Naive thymus-derived CD4-positive, alpha-beta T cell (primary cell): ENCODE measurements at places on chromosomes 6 and 20.

GRCh38 chr6:42915732-42916131 is at the start of gene PTCRA:
Gene PTCRA (plus strand): TSS chr6:42916053. CDS start chr6:42916070, 17 bp downstream.
- no peak for DNase-seq

DNA sequence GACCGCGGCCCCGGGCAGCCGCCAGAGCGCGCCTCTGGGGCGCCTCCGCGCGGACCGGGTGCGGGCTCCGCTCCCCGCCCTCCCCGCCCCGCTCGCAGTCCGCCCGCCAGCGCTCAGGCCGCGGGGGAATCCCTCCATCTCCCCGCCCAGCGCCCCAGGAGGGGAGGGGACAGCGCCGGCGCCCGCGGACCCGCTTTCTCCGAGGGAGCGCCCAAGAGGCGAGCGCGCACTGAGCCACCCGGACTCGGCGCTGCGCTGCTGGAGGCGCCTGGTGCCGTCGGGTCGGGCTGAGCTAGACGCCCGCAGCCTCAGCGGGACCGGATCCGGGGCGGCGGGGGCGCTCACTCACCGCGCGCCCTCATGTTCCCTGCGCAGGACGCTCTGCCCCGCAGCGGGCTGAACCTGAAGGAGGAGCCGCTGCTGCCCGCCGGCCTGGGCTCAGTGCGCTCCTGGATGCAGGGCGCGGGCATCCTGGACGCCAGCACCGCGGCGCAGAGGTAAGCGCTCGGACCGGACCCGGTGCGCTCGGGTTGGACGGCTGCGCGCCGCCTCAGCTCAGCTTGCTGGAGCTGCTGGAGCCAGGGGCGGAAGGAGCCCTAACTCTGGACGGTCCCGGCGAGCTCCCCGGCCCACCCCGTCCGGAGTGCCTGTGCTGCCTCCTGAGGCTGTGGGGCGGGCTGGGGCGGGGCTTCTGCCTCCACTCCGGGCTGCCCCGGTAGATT is 867 bp downstream of the EBF4 start:
- DNase-seq: peak; percentile 54

DNA sequence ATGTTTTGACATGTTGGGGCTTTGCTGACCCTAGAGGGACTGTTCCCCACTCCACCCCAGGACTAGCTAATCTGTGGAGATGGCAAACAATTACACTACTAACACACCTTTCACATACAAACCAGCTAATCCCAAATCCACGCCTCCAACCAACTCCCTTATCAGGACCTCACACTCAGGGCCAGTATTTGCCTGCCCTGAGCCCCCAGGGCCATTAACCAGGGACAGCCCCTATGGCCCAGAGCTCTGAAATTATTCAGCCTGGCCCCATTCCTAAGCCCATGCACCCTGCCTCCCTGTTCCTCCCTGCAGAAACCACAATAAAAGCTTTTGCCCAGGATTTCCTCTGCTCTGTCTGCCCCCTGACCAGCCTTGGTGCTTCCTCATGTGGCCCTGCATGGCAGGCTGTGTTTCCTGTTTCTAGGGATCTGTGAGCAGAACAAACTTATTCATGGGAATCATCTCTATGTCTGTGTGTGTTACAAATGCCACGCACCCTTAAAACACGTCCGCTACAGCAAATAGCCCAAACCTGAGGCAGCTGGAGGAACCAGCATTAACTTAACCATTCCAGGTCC is 121.2 kb downstream of the PXDC1 start:
- no peak for DNase-seq

DNA sequence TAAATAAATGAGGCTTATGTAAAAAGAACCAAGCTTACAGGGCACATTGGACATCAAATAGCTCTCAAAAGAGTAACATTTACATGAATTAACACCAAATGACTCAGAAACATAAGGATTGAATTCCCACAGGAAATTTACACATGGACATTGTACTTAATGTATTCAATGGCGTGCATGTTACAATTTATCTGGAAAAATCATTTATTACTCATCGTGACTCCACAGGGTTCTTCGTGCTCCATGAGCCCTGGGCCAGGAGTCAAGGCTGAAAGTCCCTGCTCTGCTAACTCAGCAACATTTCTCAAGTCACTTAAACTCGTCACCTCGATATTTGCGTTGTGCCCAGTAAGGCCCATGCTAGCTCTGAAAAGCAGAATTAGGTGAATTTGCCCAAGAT is 158.5 kb downstream of the PHACTR1 start:
- DNase-seq: no peak

- no peak for DNase-seq
Observed at GRCh38 chr6:54315656-54316055, 7.4 kb downstream of the TINAG start.

- no peak for DNase-seq
Observed at GRCh38 chr20:34472246-34472925, 43.8 kb upstream of the DYNLRB1 start.

DNA sequence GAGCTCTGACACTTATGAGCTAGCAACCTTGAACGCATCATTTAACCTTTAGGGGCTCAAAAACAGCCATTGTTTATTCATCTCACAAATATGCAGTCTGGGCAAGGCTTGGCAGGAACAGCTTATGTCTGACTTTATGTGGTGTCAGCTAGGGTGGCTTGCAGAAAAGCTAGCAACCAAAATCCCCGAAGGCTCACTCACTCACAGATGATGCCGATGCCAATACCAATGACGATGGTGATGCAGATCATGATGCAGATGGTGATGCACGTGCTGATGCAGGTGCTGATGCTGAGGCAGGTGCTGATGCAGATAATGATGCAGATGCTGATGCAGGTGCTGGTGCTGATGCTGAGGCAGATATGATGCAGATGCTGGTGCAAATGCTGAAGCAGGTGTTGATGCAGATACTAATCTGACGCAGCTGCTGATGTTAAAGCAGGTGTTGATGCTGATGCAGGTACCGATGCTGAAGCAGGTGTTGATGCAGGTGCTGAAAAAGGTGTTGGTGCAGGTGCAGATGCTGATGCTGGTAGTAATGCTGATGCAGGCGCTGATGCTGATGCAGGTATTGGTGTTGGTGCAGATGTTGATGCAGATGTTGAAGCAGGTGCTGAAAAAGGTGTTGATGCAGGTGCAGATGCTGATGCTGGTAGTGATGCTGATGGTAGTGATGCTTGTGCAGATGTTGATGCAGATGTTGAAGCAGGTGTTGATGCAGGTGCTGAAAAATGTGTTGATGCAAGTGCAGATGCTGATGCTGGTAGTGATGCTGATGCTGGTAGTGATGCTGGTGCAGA is 195.6 kb downstream of the NFATC2 start:
- no peak for DNase-seq

DNA sequence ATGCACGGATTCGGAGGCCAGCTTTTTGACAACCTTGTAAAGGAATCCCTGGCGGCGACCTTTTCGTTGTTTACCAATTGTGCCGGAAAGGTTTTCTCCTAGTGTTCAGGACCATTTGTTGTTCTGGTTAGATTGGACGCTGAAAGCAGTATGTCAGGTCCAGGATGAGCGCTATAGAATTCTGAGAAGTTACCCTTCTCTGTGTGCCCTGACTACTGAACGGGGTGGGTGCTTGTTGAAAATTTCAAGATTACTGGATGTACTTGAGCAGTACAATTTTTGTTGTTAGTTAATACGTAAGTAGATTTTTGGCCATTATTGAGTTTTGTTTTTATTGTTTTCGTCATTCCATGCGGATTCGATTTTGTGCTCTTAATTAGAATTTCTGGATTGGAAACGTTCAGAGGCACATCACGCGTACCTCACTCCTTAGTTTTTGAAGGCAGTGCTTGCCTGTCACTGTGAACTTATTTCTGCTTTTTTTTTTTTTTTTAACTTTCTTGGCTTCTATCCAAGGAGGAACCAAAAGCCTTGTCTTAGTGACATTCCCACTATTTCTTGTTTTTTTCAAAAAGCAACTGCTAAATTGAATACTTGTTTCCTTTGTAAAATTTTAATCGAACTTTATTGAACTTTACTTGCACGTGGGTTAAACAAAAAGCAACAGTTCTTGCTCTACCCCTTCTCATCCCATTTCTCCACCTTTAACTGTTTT is 898 bp downstream of the XRN2 start:
- no peak for DNase-seq

- no peak for DNase-seq
Observed at GRCh38 chr20:33655164-33655563, 7.0 kb upstream of the C20orf144 start.

GRCh38 chr20:23566199-23566932 is 1.9 kb downstream of the CST9L start:
- DNase-seq: no peak

GRCh38 chr20:62711703-62712101 is 3.1 kb downstream of the NTSR1 start:
- DNase-seq: no peak

GRCh38 chr6:49698478-49698877 is 14.9 kb downstream of the CRISP2 start:
- DNase-seq: no peak

GRCh38 chr6:14440215-14440910 is 322.8 kb downstream of the CD83 start:
- DNase-seq: no peak

- no peak for DNase-seq
Observed at GRCh38 chr20:50387996-50388332, 122.2 kb upstream of the PTPN1 start.

GRCh38 chr6:7684843-7685242 is 41.1 kb upstream of the BMP6 start:
- DNase-seq: no peak

DNA sequence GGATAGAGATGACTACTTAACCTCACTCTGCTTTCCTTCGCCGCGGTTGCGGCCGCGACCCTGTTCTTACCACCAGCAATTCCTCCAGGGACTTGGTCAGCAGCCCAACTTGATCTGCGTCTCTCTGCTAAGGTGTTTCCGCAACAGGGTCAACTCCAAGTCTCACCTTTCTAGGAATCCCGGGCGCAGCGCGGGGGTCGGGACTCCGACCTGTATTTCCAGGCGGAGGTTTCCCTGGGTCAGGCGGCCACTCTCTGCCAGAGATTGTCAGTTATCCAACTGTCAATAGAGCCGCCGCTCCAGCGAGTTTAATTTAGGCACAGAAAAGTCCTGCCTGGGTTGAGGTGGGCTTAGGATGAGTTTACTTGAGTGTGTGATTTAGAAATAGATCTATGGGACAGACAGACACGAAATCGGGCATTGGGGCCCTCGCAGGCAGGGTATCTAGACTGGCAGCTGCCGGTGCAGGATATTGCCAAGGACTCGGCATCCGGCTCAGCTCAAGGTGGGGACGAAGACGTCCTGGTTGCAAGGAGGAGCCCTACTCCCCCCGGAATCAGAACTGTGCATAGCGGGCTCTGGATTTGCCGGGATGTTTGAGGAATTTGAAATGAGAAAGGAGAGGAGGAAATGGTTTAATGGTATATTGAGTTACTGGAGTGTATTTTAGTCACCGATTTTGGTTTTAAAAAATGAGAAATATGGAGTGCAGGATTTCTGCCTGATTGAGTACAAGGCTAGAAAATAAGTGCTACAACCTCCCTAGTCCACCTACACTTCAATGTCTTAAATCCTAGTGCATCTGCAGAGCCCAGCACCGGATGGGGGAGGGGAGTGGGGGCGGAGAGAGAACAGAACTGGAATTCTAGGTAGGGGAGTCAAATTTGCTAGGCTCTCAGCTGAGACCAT is 23.7 kb downstream of the POM121L2 start:
- no peak for DNase-seq

DNA sequence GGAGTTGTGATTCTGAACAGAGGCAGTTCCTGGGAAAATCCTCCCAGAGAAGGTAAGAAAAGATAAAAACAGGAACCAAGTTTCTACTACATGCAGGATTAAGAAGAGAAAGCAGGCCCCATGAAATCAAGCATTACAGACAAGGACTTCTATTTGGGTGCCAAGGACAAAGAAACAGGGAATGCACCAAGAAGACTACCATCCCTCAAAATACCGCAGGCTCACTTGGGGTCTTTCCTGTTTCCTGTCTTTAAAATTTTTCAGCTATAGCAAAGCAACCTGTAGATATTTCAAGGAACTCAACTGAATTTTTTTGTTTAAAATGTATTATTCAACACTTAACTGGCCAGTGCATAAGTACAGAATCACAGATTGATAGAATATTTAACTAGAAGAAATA is 107.5 kb downstream of the THEMIS start:
- no peak for DNase-seq

DNA sequence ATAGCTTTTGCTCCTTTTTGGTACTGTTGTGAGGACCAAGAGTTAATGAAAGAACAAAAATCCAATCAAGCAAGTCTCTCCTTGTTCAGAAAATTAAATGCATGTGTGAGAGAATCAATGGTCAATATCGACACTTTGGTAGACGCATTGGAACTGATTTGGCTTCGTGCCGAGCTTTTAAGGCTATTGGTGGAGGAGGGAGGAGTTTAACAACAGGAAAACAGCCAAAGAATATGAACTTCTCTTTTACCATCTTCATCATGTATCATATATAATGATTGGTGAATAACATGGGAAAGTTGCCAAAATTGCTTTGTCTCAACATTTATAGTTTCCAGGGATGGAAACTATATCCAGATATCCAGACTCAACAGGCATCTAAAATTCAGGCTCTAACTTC is 266.5 kb upstream of the CITED2 start:
- DNase-seq: no peak

- DNase-seq: no peak
Observed at GRCh38 chr6:34243901-34244884, 4.6 kb downstream of the SMIM29 start.

- no peak for DNase-seq
Observed at GRCh38 chr6:46932526-46933319, 11.0 kb upstream of the ADGRF5 start.

GRCh38 chr6:152815230-152815872 is 64.8 kb downstream of the VIP start:
- no peak for DNase-seq

DNA sequence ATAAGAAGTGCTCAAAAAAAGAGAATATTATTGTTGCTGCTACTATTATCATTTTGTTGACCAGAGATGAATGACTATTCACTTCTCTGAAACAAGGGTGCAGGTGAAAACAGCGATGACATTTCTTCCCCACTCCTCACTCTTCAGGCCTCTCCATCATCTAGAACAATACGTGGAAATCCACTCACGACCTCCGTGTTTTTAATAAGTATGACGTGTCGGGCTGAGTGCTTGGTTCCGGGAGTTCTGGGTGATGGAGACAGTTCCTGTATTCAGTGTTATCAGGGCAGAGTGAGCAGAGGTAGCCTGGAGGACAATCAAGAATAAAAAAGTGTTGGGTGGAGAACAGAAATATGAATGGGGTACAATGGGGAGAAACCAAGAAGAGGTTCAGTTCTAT is 130.0 kb upstream of the ZNF217 start:
- no peak for DNase-seq

DNA sequence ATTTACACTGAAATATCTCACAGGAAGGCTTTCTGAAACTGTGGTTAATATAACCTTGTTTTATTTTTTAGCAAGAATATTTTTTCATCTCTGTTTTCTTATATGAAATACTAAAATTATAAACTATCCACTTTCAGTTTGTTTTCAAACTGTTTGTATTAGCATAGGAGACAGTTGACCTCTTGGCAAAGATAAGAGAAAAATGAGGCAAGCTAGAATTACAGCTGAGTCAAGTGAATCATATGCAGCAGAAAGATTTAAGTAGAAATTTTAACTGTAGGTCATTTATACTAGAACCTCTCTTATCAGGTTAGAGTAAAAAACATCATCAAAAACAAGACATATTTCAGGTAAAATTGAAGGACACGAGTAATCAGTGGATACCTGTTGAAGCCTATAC is 792.6 kb downstream of the PHF3 start:
- DNase-seq: no peak
